Hematopoietic multipotent progenitor cell (in vitro differentiated cells): ENCODE measurements at places on chromosomes 2 and 18.

GRCh38 chr2:236545814-236546480, 23.7 kb upstream of the ACKR3 start:
- no peak for DNase-seq

DNA sequence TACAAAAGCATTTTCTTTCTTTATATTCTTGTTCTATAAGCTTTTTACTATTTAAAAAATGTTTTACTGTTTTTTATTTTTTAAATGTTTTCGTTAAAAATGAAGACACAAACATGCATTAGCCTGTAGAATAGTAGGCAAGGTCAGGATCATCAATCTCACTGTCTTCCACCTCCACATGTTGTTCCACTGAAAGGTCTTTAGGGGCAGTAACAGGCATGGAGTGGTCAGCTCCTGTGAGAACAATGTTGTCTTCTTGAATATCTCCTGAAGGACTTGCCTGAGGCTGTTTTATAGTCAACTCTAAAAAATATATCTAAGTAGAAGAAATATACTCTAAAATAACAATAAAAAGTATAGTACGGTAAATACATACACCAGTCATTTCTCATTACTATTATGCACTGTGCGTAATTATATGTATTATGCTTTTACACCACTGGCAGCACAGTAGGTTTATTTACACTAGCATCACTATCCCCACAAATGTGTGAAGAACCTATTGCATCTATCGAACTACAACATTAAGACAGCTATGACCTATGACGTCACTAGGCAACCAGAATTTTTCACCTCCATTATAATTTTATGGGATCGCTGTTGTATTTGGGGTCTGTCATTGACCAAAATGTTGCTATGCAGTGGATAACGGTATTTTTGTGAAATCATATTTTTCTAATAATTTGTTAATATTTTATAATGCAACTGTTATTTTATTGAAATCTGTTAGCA, 764.3 kb downstream of the METTL4 start:
- no peak for DNase-seq

DNA sequence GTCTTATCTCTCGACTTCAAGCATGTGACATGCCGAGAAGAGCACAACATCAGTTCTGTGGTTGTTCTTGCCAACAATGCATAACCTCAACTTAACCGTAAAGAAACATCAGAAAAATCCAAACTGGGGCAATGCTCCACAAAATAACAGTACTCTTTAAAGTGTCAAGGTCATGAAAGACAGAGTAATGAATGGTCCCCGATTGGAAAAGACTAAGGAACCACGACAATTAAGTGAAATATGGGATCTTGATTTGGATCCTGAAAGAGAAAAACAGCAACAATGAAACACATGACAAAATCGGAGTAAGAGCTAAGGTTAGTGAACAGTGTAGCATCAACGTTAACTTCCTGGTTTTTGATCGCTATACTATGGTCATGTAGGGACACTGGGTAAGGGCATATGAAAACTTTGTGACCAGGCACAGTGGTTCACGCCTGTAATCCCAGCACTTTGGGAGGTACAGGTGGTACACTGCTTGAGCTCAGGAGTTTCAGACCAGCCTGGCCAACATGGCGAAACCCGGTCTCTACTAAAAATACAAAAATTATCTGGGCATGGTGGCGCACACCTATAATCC, 55.2 kb downstream of the UNC50 start:
- DNase-seq: no peak

GRCh38 chr2:189150033-189150432, 29.5 kb downstream of the COL5A2 start:
- DNase-seq: no peak

DNA sequence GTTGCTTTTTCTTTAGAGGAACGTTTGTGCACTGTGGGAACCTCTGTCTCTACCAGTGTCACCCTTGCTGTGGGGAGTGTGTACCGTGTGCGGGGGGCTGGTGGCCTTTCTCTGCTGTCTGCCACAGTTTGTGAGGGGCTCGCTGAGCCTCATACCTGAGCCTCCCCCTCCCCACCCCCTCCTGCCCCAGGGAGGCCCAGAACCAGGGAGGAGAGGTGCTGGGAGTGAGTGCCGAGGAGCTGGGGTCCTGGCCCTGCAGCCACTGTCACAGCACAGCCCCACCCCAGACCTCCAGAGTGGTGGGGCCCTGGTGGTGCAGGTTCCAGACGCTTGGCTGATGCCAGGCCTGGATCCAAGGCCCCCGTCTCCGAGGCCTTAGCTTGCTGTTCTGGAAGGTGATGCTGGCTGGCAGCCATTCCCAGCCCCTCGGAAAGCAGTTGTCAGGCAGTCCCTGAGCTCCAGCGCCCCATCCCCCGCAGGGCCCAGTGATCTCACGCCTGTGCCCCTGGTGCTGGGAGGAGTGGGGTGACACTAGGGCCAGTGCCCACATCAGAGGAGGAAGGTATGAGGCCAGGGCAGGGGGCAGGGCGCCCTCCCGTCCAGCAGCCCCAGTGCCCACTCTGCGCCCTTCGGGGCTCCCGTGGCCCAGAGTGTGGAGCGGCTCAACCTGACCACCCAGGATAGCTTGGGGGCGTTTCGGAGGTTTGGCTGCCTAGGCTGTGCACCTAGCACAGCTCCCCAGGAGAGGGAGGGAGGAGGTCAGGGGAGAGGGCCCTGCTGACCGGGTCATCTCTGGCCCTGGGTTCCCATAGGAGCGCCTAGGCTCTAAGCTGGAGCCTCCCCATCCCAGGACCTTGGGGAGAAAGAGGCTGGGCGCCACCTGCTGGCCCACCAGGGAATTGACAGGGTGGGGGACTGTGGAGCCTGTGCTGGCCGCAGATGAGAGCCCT, 53.0 kb upstream of the ALPP start:
- DNase-seq: no peak

DNA sequence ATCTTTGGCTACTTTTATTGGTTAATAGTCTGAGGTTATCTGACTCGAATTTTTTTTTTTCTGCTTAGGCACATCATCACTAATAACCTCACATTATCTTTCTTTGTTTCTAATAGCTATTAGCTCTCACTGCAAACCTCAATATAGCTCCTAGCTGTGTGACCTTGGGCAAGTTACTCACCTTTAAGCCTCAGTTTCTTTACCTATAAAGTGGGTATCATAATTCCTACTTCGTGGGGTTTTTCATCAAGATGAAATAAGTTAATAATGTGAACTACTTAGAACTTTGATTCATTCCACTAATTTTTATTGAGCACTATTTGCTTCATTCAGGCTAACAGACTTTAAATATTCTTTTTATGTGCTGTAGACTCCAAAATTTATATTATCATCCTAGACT, 55.5 kb downstream of the AGPS start:
- no peak for DNase-seq

- peak; percentile 50 for DNase-seq
Measured at GRCh38 chr2:102841107-102841840, 79.4 kb downstream of the TMEM182 start.
